T-helper 2 cell treated with Interferon-gamma antibody and Interleukin-4, amounts not matched to agents 5 μg/mL and 100 μg/mL, for 36 hours (primary cell): ENCODE measurements at places on chromosomes 6 and 20.

GRCh38 chr6:122381494-122382265, 17.8 kb upstream of the HSF2 start:
- DNase-seq = peak; percentile 35

DNA sequence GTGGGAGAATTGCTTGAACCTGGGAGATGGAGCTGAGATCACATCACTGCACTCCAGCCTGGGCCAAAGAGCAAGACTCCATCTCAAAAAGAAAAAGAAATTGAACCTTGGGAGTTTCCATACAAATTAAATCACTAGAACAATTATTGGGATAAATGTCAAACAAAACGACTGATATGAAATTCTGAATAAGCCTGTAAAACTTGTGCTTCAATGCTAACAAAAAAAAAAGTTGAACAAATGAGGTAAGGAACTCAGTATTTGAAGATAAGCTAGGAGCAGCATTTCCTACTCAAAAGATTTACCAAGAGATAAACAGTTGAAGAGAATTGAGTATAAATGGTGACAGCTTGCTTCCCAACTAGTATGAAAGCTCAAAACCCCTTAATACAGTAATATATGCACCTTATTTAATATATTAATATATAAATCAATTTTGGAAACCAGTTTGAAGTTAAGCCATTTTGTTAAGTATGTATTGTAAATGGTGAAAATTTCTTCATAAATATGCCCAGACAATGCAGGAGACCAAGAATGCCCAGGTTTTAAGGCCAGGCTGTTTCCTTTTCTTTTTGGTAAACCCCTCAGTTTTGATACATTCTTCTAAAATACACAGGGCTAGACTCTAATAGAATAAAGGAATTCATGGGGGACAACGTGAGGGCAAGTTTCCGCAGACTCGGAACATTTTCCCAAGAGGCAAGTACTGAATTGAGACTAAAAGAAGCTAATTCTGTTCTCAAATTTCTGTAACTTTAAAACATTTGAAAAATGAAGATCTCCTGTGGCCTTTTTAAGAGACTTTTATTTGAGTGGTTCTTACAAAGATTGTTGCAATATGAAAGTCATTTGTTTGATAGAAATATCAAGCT, 3.9 kb downstream of the ROMO1 start:
- DNase-seq = no peak

GRCh38 chr20:44419131-44419844, 56.4 kb upstream of the TTPAL start:
- no peak for DNase-seq

- DNase-seq = no peak
Observed at GRCh38 chr6:111731456-111732195, 125.9 kb upstream of the TRAF3IP2 start.

DNA sequence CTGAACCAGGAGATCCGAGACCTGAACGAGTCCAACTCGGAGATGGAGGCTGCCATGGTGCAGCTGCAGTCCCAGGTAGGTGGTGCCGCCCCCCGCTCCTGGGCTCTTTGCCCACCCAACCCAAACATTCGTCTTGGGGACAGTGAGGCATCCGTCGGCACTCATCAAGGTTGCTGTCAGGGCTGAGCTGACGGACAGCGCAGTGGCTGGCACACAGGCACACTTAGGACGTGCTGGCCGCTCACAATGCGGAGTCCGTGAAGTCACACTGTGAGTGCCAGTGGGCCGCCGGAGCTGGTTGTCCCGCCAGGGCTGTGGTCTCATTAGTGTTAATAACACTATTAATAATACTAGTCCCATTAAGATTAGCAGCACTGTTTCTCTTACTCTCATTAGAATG, 18.2 kb upstream of the PCMTD2 start:
- DNase-seq = no peak

- DNase-seq = no peak
Observed at GRCh38 chr20:61953037-61954021, 112.4 kb downstream of the TAF4 start.

DNA sequence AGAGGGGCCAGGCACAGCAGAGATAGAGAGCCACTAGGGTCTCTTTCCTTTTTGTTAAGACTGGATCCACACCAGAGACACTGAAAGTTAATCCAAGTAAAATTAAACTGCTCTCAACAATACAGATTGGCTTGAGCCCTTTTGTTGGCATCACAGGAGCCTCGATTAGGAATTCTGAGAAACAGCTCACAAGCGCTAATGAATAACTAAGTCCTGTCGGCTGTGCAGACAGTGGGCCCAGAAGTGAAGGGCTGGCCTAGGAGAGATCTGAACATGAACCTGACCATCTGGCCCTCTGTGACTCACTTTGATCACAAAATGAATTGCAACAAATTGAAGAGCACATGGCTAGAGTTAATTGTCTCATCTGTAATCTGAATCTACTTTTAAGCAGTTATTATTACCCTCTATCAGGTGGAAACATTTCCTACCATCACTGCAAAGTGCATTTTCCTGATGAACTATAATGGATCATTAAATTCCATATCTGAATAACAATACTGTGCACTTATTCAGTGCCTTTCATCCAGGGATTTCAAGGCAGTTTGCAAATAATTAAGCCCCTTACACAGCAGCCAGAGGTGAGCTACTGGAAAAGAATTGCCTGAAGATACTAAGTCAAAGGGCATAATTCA, 3.2 kb downstream of the BACH2 start:
- DNase-seq = no peak

- DNase-seq = no peak
Observed at GRCh38 chr6:25042536-25042935, 106.8 kb upstream of the RIPOR2 start.

DNA sequence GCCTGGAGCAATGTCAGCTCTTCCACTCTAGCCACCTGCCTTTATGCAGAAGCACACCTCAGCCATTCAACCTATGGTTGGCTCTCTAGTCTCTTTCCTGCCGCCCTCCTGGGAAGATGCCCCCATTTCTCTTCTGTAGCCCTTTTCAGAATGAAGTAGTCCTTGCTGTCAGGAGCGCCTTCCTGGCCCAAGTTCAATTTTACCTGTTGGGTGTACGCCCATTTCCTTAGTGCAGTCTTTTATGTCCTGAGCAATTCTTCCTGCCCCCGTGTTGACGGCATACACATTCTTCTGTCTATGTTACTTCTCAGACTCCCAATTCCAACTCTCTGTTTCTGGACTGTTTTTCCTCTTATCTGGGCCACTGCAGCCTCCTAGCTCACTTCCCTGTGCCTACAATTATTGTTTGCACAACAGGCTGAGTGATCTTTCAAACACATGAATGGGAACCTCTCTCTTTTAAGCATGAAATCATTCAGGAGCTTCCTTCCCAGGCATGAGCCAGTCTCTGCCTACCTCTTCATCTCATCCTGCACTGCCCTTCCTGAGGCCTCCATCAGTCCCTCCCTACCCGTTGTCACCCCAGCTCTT, 389.2 kb downstream of the CD83 start:
- no peak for DNase-seq

GRCh38 chr6:53107091-53107490, 41.5 kb downstream of the GCM1 start:
- no peak for DNase-seq

GRCh38 chr6:168413018-168413720, 27.8 kb upstream of the SMOC2 start:
- DNase-seq = no peak

DNA sequence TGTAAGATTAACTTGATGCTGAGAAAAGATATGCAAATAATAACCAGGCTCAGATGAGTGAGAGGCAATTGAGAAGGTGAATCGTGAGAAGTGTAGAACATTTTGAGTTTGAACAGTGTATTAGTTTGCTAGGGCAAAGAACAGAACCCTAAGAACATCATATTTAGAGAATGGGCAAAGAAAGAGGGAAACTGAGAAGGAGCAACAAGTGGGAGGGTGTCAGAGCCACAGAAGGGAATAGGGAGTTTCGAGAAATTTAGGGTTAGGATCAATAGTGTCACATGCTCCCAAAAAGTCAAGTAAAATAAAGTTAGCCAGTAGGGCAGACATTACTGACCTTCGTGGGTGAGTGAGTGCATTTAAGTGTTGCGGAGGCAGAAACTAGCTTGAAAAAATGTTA, 5.5 kb upstream of the FAXC start:
- no peak for DNase-seq

DNA sequence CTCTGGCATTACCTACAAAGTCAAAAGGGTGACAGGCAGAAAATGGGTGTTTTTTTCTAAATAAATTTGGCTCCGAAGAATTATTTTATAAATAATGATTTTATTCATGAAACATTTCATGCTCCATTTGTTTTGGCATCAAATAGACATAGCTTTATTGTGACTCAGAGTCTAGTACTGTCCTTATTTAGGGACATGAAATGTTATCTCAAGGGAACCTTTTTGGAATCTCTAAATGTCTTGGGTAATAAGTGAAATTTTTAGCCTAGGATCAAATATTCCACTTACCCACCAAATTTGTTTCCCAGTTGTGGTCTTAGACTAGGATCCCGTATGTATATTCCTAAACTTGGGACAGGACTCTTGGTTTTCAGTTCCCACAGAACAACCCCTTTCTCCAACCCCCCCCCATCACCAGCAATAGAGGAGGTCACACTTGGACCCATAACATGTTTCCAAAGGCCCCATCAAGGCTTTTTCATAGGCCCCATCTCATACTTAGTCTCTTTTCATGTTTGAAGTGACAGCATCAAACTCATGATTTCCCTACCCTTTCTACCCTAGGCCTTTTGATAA, 81.8 kb downstream of the JAG1 start:
- no peak for DNase-seq

- DNase-seq = no peak
Observed at GRCh38 chr20:63026582-63027165, 19.9 kb upstream of the BHLHE23 start.

DNA sequence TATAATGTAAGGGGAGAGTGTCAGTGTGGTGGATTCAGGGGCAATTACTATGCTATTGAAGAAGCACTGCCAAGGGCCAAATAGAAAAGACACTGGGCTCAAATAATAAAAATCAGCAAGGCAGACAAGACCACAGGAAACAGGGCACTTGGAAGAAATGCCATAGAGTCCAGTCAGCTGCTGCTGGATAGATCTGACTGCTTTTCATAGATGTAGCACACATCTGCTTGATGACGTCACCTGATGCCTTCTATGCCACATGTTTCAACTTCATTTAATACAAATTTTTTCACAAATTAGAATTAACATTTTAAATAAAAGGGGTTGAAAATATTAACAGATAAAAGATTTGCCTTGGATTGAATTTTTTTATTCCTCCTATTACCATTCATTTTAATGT, 23.9 kb upstream of the AHI1 start:
- DNase-seq = no peak

DNA sequence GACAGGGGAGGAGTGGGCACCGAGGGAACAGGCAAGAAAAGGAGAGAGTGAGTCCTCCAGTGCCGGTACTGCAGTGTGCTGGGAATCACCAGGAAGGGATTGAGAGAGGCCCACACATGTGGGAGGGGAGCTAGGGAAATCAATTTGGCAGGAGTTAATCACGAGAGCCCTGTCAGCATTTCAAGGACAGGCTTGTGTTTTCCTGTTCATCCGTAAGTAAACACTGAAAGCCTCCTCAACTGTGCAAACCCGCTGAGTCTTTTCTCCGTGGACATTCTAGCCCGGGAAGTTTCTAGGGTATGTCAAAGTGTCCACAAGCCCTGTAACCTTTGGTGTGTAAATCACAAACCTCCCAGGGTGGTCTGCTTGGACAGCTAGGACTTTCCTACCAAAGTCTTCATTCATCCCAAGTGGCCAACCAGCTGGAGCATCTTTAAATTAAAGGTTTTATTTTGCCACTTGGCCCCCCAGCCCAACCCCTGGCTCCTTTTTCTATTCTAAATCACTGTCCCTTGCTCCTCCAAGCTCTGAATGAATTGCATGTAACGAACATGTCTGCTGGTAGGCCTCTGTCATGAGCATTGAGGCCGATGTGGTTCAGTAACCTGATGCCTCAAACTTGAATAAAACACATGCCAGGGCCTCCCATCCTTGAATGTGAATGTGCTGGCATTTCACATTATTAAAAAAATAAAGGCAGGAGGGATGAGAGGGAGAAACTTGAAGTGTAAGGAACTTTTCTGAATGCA, 149.1 kb downstream of the ZNF217 start:
- DNase-seq = no peak

DNA sequence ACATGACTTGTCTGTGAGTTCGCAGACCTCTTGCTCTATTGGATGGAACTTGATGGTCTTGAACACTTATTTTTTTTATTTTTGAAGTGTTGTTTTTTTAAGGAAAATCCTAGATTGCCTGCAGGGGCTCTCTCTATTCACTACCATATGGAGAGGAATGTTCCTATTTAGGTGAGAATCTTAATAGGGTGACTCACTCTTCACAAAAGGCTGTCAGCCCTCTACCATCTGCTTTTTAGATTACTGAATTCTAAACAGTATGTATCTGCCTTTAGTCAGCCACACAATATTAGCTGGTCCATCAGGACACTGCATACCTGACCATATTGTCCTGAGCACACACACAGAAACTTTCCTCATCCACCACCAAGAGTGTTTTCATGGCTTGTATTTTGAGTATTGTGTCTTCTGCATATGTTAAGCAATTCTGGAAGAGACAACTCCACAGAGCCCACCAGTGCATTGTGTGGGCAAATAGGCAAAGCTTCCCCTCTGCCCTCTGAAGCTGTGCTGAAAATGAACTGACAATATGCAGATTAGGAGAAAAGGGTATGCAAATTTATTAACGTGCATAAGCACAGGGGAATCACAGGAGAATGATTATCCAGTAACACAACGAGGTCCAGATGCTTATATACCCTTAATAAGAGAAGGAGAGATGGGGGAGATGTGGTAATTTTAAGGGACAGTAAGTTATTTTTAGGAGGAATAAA, 6.6 kb upstream of the BTBD9 start:
- DNase-seq = no peak

DNA sequence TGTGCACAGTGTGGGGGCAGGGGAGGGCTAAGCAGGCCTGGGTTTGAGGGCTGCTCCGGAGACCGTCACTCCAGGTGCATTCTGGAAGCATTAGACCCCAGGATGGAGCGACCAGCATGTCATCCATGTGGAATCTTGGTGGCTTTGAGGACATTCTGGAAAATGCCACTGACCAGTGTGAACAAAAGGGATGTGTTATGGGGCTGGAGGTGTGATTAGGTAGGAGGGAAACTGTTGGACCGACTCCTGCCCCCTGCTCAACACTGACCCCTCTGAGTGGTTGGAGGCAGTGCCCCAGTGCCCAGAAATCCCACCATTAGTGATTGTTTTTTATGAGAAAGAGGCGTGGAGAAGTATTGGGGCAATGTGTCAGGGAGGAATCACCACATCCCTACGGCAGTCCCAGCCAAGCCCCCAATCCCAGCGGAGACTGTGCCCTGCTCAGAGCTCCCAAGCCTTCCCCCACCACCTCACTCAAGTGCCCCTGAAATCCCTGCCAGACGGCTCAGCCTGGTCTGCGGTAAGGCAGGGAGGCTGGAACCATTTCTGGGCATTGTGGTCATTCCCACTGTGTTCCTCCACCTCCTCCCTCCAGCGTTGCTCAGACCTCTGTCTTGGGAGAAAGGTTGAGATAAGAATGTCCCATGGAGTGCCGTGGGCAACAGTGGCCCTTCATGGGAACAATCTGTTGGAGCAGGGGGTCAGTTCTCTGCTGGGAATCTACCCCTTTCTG, 44.0 kb upstream of the TTPAL start:
- no peak for DNase-seq

GRCh38 chr20:973785-974194, 28.3 kb downstream of the RSPO4 start:
- peak; percentile 17 for DNase-seq
